ENCODE measurements at places on chromosomes 12 and 14.

GRCh38 chr14:62897771-62898170, 147.5 kb downstream of the KCNH5 start:
- DNase-seq, result no peak

DNA sequence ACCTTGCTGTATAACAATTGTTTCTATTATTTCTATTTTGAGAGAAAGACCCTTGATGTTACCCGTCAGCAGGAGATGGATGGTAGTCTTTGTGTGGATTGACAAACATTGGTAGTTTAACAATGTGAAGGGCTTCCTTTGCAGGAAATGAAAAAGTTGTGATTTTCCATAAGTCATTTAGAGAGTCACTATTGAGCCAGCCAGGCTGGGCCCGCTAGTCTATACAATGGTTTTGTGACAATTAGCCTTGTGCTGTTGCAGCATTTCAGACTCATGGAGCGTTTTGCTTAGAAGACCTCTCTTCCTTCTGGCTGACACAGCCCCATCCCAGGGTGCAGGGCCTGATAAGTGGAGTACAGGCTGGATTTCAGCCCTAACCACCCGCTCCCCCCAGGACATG, 18.3 kb upstream of the SLC38A2 start:
- DNase-seq, result no peak

DNA sequence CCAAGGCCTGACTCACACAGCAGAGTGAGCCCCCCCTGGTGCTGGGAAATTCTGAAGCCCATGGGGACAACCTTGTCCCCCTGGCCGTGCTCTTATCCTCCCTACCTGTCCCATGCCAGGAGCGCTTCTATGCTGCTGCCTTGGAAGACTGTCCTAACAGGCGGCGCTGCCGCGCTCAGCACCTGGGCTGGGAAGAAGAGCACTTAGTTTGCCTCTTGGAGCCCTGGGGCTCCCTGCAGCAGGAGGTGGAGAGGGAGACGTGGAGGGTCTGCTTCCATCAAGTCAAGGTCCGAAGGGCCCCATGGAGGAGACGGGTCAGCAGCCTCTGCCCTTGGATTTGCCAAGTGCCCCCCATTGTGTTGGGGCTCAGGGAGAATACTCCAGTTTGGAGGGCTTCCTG, 300.5 kb downstream of the CACNA1C start:
- DNase-seq, result no peak

DNA sequence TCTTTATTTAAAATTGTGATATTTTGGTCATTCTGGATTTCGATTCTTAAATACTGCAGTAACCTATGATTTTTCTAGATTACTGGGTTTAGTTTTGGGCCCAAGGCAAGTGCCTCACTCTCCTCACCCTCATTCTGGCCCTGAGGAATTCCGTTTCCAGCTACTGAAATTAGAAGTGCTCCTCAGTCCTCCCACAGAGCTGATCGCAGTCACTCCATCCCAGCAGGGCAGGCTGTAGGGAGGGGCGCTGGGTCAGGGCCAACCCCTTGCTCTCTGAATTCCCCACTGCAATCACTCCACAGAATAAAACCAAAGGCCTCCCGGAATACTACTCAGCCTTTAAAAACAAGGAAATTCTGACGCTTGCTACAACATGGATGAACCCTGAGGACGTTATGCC, 66.5 kb upstream of the DIO3 start:
- no peak for DNase-seq

DNA sequence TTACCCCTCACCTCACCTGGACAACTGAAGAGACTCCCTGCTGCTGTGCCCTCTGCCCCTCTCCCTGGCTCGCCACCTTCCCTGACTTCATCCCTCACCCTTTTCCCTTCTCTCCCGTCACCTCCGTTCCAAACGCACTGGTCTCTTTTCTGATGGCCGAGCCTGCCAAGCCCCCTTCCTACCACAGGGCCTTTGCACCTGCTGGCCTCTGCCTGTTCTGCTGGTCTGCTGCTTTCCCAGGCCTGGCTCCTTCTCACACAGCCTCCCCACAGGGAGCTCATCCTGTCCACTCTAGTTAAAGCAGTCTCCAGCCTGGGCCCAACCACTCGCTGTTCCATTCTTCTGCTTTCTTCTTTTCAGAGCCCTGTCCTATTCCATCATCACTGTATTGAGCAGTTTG, 34.6 kb downstream of the RBM19 start:
- DNase-seq, result no peak

DNA sequence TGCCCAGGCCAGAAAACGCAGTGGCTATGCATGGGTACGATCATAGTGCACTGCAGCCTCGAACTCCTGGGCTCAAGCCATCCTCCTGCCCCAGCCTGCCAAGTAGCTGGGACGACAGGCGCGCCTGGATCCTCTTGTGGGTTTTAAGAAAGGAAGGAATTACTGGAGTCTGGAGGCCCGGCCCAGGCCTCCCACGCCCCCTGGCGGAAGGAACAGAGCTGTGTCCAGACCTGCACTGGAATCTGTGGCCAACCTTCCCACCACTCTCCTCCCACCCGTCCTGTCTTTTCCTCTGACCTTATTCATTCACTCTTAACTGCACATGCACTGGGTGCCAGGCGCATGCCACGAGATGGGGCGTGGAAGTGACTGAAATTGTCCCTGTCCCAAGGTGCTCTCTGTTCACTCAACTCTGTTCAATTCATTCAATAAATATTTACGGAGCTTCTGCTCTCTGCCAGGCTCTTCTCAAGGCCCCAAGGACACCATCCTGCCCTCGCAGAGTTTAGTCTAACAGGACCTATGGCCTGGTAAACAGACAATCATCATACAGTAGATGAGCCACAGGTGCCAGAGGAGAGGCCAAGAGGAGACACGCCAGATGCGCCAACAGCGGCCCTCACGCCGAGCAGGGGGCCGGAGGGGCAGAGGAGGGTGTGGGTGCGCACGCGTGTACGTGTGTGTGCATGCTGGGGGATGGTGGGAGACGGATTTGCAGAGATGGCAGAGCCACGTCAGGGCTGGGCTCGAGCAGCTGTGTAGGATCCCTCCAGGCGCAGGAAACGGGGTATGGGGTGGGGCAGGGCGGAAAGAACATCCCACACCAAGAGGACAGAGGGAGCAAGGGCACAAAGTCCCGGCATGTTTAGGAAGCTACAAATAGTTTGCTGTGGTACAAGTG, 13.7 kb upstream of the TMEM106C start:
- DNase-seq, result peak; percentile 45

- DNase-seq, result no peak
These were observed 5.9 kb upstream of the KCNMB4 start for GRCh38 chr12:70360218-70360617.

GRCh38 chr14:35331605-35332516, 39.7 kb downstream of the PSMA6 start:
- DNase-seq, result no peak

DNA sequence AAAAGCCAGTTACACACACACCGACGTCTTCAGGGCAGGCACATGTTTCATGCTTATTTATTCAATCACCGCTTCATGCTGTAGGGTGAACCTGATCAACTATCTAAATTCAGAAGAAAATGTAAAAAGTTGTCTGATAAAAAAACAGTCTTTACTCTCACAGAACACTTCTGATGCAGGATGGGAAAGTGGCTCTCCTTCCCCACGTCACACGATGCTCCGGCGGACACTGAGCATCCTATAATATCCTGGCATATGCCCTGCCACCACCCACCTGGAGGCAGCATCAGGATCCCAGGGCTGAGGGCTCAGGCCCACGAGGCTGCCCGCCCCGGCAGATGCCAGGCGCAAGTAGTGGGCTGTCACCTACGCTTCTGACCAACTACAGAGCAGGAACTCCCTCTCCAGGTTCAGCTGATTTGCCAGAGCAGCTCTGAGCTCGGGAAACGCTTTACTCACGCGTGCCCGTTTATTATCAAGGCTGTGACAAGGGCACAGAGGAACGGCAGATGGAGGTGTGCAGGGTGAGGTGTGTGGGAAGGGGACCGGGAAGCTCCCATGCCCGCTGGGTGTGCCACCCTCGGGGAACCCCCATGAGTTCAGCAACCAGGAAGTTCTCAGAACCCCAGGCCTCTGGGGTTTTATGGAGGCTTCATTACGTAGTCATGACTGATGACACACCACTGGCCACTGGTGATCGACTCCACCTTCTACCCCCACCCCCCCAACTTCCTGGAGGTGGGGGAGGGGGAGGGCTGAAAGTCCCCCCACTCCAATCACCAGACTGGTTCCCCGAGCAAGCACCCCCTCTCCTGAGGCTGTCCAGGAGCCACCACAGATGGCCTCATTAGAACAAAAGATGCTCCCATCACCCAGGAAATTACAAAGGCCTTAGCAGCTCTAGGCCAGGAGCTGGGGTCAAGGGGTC, 32.1 kb downstream of the SLC15A4 start:
- DNase-seq, result no peak

DNA sequence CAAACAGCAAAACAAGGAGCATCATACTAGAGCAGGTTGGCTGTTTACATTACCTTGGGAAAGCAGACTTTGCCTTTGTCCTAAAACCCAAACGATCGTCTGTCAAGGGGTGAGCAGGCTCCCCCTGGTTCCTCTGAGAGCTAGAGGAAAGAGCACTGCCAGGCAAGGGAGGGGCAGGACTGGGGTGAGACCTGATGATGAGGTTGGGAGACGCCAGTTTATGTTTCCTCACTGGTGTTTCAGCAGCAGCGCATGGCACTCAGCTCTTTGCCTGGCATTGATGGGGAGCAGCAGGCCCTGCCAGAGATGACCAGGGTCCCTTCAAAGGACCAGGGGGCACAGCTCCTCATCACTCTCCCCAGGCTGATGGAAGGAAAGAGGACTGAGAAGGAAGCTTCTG, 7.9 kb upstream of the KRT2 start:
- DNase-seq, result no peak

- DNase-seq, result no peak
These were observed 11.4 kb downstream of the EVL start for GRCh38 chr14:100076606-100077005.

DNA sequence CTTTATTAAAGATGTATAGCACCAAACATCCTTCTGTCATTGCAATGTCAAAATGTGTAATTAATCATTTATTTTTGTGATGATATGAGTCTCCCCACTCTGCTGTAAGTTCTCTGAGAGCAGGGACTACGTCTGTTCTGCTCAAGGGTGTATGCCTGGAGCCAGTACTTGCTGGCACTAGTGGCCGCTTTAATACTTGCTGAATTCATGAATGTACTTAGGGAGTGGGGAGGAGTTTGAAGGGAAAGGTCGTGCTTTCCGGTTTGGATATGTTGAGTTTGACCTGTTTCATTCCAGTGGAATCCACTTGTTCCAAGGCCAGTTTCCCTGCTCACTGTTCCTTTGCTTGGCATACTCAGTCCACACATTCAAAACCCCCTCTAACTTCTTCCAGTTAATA, 1.9 kb upstream of the DCAF5 start:
- no peak for DNase-seq

DNA sequence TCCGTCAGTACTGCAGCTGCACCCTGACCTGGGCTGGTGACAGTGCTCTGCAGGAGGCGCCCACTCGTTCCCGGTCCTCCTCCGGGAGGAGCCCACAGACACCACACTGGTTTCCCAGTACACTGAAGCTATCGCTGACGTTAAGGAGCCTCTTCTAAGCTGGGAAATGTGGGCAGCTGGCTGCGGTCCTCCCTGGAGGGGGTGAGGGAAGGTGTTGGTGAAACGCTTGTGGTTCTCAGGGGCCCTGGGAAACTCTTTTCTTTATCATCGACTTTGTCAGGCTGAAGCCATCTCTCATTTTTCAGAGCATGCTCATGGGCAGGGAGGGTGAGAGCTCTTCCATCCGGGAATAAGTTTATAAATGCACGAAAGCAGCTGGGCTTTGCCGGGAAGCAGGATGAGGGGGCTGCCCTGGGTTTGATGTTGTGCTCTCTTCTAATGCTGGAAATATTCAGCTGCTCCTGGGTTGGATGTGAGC, 176.0 kb downstream of the CHST11 start:
- DNase-seq, result no peak

Measured in T-helper 2 cell treated with Interferon-gamma antibody and Interleukin-4, amounts not matched to agents 5 μg/mL and 100 μg/mL, for 36 hours (primary cell).